SW 1271 (cell line): ENCODE measurements at places on chromosomes 5 and 9.

GRCh38 chr5:115524199-115524847 is 20.3 kb downstream of the FEM1C start:
- DNase-seq: no peak

DNA sequence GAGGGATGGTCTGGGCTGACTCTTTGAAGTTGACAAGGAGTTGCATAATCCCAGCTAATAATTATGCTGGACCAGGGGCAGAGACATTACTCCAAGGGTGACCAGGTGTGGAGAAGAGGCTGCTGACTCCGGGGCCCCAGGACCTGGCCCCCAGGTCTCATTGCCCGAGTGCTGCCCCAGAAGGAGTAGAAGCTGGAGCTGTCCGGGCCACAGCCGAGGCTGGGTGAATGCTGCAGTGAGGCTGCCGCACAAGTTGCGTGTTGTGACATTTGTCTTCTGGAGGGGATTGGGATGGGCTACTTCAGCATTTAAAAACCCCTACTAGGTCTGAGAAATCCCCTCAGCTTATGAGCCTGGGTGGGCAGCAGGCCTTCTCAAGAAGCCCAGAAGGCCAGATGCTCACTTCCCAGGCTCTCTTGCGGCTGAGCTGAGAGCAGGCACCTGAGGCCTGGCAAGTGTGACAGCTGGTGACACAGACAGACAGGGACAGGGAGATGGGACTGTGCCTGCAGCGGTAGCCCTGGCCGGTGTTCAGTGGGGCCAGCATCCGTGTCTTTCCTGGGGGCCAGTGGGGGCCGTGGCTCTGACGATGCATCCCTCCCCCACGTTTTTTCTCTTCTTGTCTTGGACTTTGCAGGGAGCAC is 122.8 kb downstream of the KCNIP1 start:
- DNase-seq: no peak

DNA sequence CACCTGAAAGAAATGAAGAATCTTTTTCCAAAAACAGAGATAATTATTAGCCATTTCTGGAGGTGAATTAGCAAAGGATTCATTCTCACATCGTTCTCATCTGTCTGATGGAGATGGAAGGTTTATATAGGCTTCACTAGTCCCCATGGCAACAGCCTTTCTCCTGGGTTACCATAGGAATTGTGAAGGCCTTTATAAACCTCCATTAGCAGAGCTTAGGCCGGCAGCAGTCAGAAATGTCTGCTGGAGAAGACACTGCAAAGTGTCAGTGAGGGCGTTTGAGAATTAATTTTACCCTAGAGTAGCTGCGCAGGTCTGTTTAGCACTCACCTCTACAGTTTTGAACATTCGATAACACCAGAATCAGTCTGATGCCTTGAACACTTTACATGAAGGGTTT is 290.4 kb upstream of the NR4A3 start:
- DNase-seq: no peak

- DNase-seq: no peak
These were observed 132.2 kb upstream of the HMHB1 start for GRCh38 chr5:143679777-143680176.

DNA sequence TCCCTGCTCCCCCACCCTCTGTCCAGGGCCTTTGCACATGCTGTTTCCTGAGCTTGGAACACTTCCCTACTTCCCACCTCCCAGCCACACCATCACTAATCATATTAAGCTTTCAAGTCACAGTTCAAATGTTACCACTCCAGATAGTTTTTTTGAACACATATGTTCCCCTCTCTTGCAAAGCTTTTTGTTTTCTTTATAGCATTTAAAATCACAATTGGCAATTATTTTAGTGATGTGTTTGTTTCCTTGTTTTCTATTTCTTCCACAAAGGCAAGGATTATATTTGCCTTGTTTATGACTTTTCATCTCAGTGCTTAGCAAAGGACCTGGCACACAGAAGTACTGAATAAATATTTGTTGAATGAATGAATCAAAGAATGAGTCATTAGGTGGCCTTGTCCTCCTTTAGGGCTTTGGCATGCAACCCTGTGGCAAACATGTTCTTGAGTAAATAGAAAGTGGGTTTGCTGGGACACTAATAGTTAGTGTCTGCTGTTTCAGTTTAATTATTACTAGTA is 386.8 kb downstream of the FGF10 start:
- DNase-seq: no peak

- no peak for DNase-seq
These were observed 36.3 kb upstream of the PSD2 start for GRCh38 chr5:139759219-139759721.

DNA sequence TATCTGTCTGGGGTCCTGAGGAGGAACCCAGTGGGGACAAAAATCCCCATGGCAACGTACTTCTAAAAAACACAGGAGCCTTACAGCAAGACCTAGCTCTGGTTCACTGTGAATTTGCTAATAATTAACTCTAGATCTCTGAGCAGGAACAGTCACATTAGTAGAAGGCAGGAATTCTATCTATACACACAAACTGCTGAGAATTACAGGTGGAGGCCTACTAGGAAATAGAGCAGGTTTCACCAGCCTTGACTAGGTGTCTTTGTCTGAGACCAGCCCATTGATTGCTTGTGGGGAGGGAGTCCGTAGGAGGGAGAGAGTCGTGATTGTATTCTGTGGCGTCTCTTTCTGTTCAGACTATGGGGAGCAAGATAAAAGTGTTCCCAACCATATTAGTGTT is 44.8 kb downstream of the PRLR start:
- DNase-seq: no peak

- DNase-seq: no peak
These were observed 406.1 kb downstream of the RAB3C start for GRCh38 chr5:58988938-58989337.

DNA sequence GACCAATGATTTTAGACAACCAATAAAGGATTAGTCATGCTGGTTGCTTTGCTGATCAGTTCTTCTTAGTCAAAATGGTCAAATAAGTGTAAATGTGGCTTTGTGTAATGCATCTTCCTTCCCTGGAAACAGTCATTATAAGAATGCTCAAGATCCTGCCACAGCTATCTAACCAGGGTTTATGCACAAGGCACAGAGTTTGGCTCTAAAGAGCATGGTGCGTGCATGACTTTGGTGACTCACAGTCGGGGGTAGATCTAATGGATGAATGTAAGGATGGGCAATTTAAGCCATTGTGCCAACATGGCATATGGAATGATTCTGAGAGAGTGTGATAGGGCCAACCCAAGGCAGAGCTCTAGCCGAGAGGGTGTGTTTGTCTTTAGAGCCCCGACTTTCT is 6.5 kb downstream of the LIX1 start:
- no peak for DNase-seq

DNA sequence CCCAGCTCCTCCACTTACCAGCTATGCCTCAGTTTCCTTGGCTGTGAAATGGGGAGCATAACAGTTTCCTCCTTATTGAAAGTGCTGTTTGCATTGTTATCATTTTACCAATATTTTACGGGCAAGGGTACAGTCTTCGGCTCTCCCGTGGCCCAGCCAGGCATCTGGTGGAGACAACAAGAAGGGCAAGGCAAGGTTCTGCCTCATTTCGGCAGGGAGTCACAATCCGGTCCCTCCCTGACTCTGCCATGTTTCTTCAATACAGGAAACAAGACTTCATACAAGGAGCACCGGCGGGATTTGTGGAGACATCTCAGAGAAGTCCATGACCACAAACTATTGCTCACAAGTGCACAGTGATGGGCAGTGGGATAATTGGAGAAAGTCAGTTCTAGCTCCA is 174.0 kb downstream of the FGF18 start:
- no peak for DNase-seq
